ENCODE measurements at places on chromosomes 13 and 19.

GRCh38 chr19:4369888-4370260, 26.5 kb downstream of the MPND start:
- no peak for DNase-seq

DNA sequence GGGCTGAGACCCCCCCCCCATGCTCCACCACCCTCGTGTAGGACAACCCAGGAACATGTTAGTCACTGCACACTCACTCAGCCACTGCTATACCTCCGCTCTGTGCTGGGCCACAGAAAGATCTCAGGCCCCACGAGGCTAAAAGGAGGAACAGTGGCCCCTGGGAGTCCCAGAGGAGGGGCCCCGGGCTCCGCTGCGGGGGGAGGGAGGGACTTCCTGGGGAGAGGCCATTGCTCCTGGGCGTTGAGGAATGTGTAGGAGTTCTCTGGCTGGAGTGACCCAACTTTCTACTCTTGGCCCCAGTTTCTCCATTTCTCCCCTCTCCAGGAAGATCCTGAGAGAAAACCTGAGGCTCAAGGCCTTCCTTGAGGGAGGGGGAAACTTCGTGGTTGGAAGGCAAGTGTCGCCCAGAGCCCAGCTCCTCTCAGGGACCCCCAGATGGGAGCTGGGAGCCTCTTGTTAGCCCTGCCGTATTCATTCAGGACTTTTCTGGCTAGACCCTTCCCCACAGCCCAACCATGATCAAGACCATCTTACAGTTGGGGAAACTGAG, 13.6 kb downstream of the ONECUT3 start:
- DNase-seq: no peak

DNA sequence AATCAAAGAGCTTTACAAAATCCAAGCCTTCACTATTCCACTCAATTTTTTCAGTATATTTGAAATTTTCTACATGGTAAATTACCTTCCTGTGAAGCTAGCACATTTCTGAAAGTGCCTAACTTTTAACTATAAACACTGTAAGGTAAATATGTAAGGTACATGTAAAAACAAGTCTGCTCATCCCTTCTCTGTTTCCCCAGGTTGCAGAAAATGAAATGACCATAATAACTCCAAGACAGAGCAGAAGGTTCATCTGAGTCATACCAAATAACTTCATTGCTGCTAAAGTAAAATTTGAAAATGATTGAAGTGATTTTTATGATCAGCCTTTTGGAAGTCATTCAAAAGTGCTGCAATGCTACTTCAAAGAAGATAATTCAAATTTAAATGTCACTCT, 28.6 kb downstream of the FGF14 start:
- DNase-seq: no peak

- DNase-seq: no peak
Measured at GRCh38 chr13:29887030-29887557, 36.7 kb upstream of the UBL3 start.

DNA sequence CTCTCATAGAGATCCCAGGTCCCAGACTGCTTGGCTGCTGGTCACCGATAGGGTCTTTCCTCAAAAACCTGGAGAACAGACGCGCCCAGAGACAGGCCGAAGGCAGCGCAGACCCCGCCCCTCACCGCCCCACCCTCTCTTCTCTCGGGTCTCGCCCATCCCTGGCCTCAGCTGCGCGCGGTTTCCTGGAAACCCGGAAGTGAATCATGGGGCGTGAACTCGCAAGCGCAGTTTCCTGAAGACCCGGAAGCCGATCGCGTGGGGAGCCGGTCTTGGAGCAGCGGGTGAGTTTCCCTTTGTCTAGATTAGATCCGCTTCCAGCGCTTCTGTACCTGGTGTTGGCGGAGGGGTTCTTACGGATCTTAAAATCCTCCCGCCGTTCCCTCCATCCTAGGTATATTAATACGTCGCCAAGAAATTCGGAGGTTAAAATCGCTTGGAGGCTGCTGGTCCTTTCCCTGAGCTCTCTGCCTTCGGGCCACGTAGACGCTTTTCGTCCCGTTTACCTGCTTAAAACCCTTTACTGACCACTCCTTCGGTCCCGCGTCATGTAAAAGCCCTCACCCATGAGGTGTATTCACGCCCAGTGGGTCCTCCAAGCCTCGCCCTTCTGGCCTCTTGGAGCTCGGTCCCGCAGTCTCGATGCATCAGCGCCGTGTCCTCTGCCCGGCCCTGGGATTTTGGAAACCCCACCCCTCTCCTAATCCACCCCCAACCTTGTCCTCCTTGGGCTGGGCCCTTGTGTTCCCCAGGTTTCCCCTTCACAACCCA, at the start of gene ZNF578:
Gene ZNF578 (plus strand): TSS at position 230 of the 771 bp plus-strand sequence. CDS start 48,293 bp downstream, outside the sequence.
- no peak for DNase-seq

DNA sequence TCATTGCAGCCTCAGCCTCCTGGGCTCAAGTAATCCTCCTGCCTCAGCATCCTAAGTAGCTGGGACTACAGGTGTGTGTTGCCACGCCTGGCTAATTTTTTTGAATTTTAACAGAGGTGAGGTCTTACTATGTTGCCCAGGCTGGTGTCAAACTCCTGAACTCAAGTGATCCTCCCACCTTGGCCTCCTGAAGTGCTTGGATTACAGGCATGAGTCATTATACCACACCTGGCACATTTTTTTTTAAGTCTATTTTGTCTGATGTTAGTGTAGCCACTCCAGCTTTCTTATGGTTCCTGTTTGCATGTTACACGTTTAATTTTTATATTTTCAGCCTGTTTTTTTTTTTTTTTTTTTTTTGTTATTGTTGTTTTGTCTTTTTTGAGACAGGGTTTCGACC, 24.8 kb downstream of the KDM4B start:
- DNase-seq: no peak

DNA sequence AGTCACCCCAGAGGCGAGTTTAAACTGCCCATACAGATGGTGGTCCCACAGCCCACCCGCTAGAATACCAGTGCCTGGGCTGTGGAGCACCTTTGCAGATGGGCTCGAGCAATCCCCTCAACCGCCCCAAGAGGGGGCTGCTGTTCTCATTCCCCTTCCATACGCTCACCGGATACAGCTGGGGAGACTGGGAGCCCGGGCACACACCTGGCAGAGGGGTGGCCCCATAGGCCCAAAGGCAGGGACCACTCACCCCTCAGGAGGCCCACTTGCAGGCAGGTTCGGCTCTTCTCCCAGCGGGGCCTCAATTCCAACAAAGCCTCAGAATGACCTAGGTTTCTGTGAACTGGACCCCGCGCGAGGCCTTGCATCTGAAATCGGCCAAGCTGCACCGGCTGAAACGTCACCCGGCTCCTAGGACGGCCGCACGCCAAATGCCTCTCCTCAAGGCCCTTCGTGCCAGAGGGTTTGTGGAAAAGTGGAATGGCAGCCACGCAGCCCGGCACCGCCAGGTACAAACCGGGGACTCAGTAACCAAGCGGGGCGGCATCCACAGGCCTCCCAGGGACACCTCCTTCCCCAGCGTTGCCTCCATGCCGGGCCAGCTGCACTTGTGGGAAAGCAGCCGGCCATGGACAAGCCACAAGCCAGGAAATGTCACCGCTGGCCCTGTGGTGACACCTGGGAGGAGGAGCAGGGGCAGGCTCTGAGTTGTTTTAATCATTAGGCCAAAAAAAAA, 18.7 kb downstream of the MLLT1 start:
- DNase-seq: no peak

GRCh38 chr19:48964205-48965039, 687 bp upstream of the FTL start:
- no peak for DNase-seq

DNA sequence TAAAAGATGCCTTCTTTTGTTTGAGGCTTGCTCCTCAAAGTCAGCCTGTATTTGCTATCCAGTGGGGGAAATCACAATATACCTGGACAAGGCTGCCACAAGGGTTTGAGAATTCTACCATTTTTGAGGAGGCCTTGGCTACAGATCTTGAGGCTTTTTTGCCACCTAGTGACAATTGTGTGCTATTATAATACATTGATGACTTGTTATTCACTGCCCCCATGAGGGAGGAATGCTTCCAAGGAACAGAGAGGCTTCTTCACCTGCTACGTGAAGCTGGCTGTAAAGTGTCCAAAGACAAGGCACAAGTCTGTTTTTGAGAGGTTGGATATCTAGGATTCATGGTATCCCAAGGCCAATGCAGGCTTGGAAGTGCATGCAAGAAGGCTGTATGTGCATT, 72.5 kb downstream of the ZNF708 start:
- peak; percentile 1 for DNase-seq

- no peak for DNase-seq
Measured at GRCh38 chr13:43132257-43132656, 108.9 kb downstream of the DNAJC15 start.

DNA sequence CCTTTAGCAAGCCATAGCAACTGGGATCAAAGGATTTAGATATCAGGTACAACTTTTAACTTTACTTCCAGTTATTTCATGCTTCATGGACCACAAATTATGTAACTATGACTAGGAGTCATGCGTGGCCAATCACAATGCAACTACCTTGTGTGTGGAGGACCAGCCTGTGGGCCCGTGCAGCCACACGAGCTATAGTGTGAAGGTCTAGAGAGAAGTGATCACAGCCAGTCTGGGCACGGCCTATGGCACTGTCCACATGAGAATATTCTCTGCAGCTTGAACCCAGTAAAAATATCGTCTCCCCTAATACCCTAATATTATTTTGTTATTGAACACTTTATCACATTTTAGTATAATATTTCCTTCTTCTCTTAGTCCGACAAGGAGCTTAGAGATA, 464.9 kb upstream of the MIR17HG start:
- DNase-seq: no peak

DNA sequence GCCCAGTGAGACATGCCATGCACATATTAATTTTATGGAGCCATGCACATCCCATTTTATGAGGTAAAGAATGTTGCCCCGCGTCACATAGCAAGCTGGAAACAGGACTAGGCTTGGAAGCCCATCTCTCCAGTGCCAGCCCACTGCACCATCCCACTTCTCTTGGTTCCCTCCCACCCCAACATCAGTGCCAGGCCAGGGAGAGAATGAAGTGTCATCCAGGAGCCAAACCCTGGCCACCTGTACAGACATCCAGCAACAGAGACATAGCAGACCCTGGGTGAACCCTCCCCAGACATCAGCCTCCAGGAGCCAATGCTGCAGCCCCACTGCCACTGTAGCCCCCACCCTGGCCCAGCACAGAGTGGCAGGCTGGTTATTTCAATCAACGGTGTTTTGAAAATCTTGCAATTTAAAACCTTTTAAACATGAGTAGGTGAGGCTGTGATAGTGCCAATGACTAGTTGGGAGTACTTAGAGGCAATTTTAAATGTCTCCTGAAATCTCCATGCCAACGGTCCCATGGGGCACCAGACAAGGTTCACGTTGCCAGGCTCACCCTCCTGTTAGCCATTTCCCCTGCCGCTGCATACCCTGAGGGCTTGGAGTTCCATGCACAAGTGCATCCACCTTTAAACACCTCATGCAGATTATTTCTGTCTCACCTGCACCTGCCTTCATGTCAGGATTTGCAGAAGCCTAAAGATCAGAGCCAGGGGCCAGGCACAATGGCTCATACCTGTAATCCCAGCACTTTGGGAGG, 34.7 kb downstream of the VSTM2B start:
- DNase-seq: no peak

- DNase-seq: no peak
Measured at GRCh38 chr19:39246951-39247669, 1.5 kb downstream of the IFNL4 start.

DNA sequence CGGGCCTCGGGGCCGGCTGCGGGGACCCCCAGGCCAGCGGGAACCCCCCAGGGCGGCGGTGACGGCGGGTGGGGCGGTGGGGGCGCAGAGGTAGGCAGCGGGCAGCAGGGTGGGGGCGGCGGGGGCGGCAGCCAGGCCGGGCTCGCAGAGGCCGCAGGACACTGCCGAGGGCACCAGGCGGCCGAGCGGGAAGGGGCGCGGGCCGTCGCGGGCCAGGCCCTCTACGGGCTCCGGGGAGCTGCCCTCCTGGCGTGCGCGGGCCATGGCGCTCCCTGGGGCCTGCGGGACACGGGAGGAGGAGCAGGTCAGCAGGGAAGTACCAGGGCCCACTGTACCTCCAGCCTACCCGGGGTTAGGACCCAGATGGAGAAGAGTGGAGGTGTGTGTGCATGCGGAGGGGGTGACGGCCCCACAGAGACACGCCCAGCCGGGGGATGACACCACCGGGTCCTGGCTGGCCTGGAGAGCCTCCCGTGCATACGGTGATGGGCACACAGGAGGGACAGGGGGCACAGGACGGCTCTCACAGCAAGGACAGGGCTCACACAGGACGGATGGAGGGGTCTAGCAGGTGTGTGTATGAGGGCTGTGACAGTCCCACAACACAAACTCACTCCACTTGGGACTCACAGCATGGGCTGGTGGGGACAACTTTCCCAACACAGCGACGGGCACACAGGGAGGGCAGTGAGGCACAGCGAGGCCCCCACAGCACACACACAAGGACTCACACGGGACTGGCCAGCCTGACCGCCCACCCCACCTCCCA, 2.6 kb downstream of the BBC3 start:
- no peak for DNase-seq

- peak; percentile 89 for DNase-seq
Measured at GRCh38 chr19:2627319-2627829, 75.1 kb downstream of the GNG7 start.

DNA sequence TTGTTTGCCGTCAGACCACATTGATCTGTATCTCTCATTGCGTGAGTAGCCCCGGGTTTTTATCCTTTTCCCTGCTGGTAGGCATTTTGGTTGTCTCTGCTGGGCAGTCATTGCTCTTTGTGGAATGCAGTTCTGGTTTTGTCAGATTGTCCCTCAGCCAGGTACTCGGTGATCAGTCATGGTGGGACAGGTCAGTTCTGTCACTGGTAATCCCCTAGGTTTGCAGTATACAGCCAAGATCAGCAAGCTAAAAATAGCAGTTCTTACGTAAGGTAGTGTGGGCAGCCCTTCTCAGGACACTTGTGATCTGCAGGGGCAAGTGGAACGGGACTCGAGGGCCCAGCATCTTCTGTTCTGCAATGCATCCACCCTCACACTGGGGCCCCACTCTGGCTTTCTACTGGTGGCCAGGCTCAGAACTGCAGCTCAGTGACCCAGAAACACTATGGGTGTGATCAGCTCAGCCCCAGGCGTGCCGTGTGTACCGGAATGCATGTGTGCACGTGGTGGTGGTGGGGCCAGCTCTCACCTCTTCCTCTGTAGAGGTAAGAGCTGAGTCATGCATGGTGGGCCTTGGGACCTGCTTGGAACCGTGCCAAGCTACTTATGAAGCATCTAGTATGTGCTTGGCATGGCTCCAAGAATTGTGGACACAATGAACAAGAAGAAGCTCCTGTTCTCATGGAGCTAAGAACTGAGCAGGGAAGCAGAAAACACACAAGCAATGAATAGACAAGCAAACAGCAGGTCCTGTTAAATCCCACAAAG, 6.3 kb downstream of the PLEKHF1 start:
- DNase-seq: no peak

GRCh38 chr13:62799038-62799535, 1383.4 kb upstream of the PCDH20 start:
- no peak for DNase-seq

GRCh38 chr13:110455941-110456340, 105.6 kb downstream of the RAB20 start:
- no peak for DNase-seq

DNA sequence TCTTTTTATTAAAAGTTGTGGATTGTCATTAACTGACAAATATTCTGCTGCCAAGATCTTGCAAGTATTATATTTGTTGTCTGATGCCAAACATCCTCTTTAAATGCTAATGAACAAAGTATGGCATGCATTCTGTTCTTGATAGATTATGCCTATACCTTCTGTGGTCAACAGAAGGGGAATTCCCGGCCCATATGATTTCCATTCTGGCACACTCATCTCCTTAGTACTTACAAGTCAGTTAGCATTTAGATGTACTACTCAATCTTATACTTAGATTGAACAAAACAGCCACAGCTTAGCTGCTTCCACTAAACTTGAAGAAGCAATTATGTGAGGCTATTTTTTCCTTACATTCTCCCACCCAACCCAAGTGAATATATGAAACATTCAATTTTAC, 246.1 kb upstream of the DACH1 start:
- DNase-seq: no peak

All from HS-5 (cell line).